Heart left ventricle (tissue), 16 donors: ENCODE measurements at places on chromosomes 7 and 10. TPM values are rescaled to one million over a fixed set of nuclear protein-coding genes. Genes with fewer than 3 reads are reported as not detected.

Gene FGL2
- 56.9 TPM for total RNA-seq

Gene OR6V1
- total RNA-seq, result not detected

Gene STEAP1
- 2.1 TPM for total RNA-seq

Gene MET
- 11.1 TPM for total RNA-seq

DNA sequence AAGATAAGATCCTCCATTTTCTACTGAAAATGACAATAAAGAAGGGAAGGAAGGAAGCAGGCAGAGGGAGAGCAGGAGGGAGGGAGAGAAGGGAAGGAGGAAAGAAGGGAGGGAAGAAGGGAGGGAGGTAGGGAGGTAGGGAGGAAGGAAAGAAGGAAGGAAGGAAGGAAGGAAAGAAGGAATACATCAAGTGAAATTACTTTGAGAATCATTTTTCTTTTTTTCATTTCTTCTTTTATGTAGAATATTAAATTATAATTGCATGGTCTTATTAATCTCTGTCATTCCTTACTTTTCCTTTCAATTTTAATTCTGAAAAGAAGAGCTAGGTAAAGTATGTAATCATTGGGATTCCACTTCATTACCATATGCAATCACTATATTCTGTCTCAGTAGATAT, 97.8 kb downstream of the PLXDC2 start:
- no peak overlapping the region for H3K27ac ChIP-seq
- peaks cover 10% of the 10 kb centered on the region for H3K4me1 ChIP-seq
- no peaks in the 10 kb centered on the region for H3K36me3 ChIP-seq
- H3K27me3 ChIP-seq, result no peaks in the 10 kb centered on the region

GRCh38 chr10:111506266-111507034, 429.6 kb downstream of the ADRA2A start:
- no peaks in the 10 kb centered on the region for H3K36me3 ChIP-seq
- no peak overlapping the region for H3K27ac ChIP-seq
- H3K4me3 ChIP-seq, result no peak overlapping the region
- DNase-seq, result no peak

DNA sequence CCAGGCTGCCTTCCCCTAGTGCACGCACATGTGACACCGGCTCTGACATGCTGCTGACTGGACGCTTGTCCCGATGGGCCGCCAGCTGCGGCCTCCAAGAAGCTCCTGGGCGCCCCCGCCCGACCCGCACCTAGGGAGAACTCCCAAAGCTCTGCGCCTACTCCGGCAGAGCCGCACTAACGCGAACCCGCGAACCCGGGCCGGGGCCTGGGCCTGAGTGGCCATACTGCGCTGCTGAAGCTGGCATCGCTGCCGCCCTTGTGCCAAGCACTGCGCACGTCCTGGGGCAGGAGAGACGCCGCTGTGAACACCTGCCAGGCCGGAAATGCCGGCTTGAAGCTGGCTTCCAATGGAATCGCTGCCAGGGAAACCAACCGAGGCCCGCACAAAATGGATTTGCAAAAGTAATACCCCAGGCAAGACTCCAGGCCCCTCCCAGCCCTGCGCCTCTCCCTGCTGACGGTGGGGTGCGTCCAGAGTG, 85.1 kb downstream of the WASHC2A start:
- H3K4me1 ChIP-seq, result no peaks in the 10 kb centered on the region
- no peak for DNase-seq
- no peaks in the 10 kb centered on the region for H3K36me3 ChIP-seq
- H3K27me3 ChIP-seq, result no peaks in the 10 kb centered on the region
- H3K4me3 ChIP-seq, result no peak overlapping the region
- no peak overlapping the region for H3K27ac ChIP-seq

- H3K27ac ChIP-seq, result no peak overlapping the region
- DNase-seq, result no peak
- H3K27me3 ChIP-seq, result no peaks in the 10 kb centered on the region
- H3K4me3 ChIP-seq, result no peak overlapping the region
Observed at GRCh38 chr7:33592718-33593117, 312.6 kb upstream of the BMPER start.

DNA sequence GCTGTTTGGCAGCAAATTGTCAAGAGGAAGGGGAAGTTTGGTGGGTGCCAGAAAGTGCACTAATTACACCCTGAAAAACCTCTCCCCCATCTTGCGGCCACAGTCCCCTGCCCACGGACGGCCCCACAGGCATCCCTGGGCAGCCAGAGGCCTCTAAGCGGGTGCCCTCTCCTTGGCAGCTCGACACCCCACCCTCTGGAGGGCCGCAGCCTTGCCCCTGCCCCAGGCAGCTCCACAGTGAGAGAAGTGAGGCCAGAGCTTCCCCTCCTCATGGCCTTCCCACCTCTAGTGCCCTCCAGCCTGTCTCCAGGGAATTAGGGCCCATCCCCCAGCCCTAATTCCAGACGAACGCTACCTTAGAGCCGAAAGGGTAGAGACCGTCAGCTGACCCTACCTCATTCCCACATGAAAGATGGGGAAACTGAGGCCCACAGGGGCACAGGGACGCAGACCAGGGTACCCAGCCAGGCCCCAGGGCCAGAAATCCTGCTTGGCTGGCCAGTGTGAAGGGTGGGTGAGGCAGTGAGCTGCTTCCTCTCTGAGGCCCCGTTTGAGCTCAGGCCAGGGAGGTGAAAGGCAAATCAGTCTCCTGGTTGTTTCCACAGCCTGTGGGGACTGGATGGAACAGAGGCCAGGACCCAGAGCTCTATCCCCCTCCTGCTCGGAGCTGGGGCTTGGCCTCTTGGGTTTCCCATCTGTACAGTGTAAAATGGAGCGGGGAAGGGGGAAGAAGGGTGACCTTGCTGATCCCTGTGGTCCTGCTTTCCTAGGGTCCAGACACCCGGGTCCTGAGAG, 10.0 kb downstream of the ZCCHC24 start:
- peak overlapping the region; percentile 93 for H3K27ac ChIP-seq
- peak; percentile 75 for DNase-seq
- H3K4me1 ChIP-seq, result peaks cover 82% of the 10 kb centered on the region
- no peaks in the 10 kb centered on the region for H3K27me3 ChIP-seq
- no peaks in the 10 kb centered on the region for H3K36me3 ChIP-seq

DNA sequence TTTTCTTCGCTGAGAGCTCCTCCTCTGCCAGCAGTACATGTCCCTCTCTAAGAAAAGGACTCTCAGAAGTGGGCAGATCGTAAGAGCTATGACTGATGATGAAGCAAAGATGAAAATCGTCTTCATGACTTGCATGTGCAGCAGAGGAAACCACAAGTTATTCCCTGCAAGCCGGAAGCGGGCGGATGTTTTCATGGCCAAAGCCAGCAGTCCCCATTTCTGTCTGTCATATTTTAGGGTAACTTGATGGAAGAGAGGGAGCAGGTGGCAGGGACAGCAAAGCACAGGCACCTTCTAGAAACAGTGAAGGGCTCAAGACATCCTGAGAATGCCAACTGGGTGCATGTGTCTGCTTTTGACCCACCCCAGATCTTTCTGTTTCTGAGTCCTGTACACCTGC, 19.9 kb downstream of the KLF6 start:
- H3K27me3 ChIP-seq, result no peaks in the 10 kb centered on the region
- DNase-seq, result no peak
- H3K27ac ChIP-seq, result no peak overlapping the region
- no peak overlapping the region for H3K4me3 ChIP-seq
- H3K36me3 ChIP-seq, result no peaks in the 10 kb centered on the region
- H3K4me1 ChIP-seq, result no peaks in the 10 kb centered on the region

GRCh38 chr7:149050941-149051340, 22.6 kb upstream of the PDIA4 start:
- no peaks in the 10 kb centered on the region for H3K27me3 ChIP-seq
- no peak overlapping the region for H3K4me3 ChIP-seq
- DNase-seq, result no peak
- no peaks in the 10 kb centered on the region for H3K36me3 ChIP-seq

DNA sequence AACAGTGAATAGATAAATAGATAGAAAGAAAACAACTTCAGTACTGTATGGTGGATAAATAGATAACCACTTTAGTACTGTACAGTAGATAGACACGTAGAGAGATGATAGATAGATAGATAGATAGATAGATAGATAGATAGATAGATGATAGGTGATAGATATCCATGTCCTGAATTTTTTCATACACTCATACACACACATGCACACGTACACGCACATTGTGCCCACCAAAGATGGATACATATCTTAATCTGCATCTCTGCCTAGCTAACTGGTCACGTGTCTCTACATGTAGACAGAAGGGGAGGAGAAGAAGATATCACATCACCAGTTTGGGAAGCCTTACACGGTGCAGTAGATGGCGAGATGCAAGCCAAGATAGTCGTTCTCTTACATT, 99.2 kb downstream of the ARID5B start:
- H3K27ac ChIP-seq, result no peak overlapping the region
- H3K36me3 ChIP-seq, result no peaks in the 10 kb centered on the region
- H3K4me3 ChIP-seq, result no peak overlapping the region

DNA sequence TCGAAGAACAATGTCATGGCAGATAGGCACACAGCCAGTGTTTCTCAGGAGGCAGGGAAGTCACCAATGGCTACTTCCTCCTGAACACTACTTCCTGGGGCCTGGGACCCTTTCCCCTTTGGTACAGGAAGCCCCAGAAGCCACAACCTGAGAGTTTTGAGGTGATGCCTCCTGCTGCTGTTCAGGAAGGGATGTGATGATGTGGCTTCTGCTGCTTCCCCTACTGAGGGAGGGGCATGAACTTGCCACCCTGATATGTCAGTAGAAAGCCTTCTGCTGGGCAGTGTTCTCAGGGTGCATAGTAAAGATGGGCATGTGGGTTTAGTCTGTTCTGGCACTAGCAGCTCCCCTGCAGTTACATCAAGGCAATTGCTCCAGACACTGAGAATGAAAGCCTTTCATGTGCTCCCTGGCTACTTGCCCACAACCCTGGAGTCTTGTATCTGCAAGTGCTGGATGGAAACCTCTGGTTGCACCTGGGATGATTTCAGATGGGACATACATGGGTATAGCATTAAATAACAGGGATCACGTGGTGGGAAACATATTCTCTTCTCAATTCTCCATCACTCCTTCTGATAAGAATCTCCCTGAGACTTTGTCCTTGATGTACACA, 69.3 kb downstream of the ADRA2A start:
- H3K36me3 ChIP-seq, result no peaks in the 10 kb centered on the region
- H3K27me3 ChIP-seq, result no peaks in the 10 kb centered on the region
- no peak overlapping the region for H3K4me3 ChIP-seq
- no peak overlapping the region for H3K27ac ChIP-seq
